ENCODE measurements at places on chromosomes 5 and 9.

DNA sequence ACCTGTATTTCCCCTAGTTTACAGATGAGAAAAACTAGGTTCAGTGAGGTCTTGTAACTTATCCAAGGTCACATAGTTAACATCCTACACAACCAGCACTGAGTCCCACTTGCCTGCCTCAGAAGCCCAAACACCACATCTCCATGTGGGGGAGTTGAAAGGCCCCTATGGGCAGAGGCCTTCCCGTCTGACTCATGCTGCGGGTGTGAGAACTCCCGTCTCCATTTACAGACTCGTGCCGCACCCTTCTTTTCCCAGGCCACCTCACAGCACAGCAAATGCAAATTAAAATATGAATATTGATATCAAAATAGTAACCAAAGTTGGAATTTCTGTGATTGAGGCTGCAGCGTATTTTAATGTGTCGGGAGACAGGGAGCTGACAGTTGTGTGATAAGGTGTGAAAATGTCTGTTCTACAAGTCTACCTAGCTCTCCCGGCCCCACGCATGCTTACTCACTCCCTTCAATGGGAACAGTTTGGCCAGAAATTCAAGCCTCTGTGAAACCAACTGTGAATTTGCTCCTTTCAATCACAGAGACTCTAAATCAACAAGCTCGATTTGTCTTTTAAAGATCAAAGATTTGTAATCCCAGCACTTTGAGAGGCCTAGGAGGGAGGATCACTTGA, 90.1 kb downstream of the CRB2 start:
- H3K27me3 ChIP-seq: no peaks in the 10 kb centered on the region
- no peak overlapping the region for H3K27ac ChIP-seq
- no peaks in the 10 kb centered on the region for H3K36me3 ChIP-seq
- peak; percentile 62 for DNase-seq
- no peak overlapping the region for H3K4me3 ChIP-seq
- H3K4me1 ChIP-seq: no peaks in the 10 kb centered on the region

DNA sequence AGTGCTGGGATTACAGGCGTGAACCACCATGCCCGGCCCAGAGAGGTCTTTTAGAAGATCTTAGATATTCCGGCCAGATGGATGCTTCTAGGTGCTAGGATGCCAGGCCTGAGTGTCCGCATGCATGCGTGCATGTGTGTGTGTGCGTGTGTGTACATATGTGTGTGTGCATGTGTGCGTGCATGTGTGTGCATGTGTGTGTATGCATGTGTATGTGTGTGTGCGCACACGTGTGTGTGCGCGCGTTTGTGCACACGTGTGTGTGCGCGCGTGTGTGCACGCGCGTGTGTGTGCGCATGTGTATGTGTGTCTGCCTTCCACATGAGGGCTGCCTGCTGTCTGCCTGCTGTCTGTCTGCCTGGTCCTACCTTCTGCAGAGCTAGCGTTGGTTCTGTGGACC, 88.0 kb upstream of the FCN2 start:
- no peaks in the 10 kb centered on the region for H3K27me3 ChIP-seq
- no peak overlapping the region for H3K4me3 ChIP-seq
- H3K36me3 ChIP-seq: no peaks in the 10 kb centered on the region
- no peak overlapping the region for H3K27ac ChIP-seq

- no peaks in the 10 kb centered on the region for H3K36me3 ChIP-seq
- DNase-seq: no peak
- no peak overlapping the region for H3K4me3 ChIP-seq
- H3K27ac ChIP-seq: no peak overlapping the region
Measured at GRCh38 chr5:167460449-167461020, 830.9 kb upstream of the WWC1 start.

DNA sequence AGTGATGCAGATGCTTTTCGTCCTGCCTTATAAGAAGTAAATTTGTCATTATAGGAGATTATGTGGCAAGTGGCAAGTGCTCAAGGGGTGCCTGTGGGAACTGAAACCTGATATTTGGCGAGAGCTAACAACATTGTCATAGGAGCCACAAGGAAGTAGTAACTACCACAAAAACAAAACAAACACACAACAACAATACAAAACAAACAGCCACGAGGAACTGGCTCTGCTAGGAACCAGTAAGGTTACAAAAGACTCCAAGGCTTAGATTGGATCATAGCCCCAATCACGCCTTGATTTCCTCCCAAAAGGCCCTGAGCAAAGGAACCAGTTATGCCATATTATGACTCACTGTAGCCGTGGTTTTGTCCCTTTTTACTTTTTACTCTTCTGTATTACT, 1045.2 kb downstream of the CDH12 start:
- no peak for DNase-seq
- no peak overlapping the region for H3K4me3 ChIP-seq
- H3K4me1 ChIP-seq: no peaks in the 10 kb centered on the region

DNA sequence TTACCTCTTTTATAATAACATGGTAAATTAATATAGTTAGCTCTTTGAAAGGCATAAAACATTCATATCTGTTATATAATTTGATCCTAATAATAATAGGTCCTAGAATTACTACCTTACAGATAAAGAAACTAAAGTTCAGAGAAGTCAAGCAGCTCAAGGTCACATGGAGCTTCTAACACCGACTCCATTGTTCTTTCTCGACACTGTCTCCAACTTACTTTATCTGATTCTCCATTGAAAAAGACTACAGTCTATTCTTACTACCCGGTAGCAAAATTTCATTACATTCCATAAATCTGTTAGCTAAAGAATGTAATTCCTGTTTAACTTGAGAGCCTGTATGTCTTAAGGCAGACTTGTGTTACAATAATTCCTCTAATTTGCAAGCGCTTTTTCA, 96.3 kb upstream of the TMEM161B start:
- no peak overlapping the region for H3K4me3 ChIP-seq
- H3K4me1 ChIP-seq: no peaks in the 10 kb centered on the region
- H3K36me3 ChIP-seq: no peaks in the 10 kb centered on the region
- H3K27ac ChIP-seq: no peak overlapping the region

- no peaks in the 10 kb centered on the region for H3K27me3 ChIP-seq
- H3K4me3 ChIP-seq: peak overlapping the region; percentile 73
- H3K27ac ChIP-seq: peak overlapping the region; percentile 73
- H3K36me3 ChIP-seq: no peaks in the 10 kb centered on the region
Measured at GRCh38 chr9:99103901-99104458, 933 bp upstream of the TGFBR1 start.

DNA sequence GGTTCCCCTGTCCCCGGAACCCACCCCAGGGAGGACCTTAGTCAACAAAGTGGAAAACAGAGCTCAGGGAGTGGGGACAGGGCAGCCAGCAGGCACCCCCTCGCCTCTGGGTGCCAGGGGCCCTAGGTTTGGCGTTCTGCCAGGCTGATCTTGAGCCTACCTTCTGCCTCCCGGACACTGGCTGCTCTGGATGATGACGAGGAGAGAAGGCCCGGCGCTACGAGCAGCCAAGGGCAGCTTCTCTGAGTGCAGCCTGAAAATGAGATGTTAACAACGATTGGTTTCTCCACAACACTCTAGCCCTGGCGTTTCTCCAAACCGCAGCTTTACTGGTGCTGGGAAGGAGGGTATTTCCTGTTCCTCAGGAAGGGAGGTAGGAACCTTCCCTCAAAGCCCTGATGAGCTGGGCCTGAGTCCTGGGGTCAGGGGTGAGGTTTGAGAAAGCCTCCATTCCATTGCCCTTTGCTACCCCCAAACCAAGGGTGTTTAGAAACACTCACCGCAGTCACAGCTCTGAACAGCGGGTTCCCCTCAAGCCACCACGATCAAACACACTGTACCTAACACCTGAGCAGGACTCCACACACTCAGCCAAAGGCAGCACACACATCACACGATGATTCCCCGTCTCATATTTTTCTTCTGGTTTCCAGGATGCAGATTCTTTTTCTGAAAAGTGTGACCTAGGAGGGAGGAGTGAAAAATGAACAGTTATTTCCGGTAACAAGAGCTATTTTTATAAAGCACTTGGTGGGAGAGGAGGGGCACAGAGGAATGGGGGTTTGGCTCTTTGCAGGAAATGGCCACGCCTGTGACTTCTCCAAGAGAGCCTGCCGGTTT, at the start of gene STING1:
STING1 (minus strand) TSS at position 709 of the 840 bp plus-strand sequence. CDS start 1,054 bp downstream, outside the sequence.
- peak within 1 kb of the TSS; percentile 95 for H3K27ac ChIP-seq
- H3K36me3 ChIP-seq: peaks cover 9% of the 10 kb centered on the region
- H3K4me1 ChIP-seq: no peaks in the 10 kb centered on the region

- no peak overlapping the region for H3K27ac ChIP-seq
- H3K4me1 ChIP-seq: no peaks in the 10 kb centered on the region
- no peaks in the 10 kb centered on the region for H3K27me3 ChIP-seq
- no peaks in the 10 kb centered on the region for H3K36me3 ChIP-seq
- DNase-seq: no peak
- no peak overlapping the region for H3K4me3 ChIP-seq
Measured at GRCh38 chr9:8429157-8429556, 629.6 kb upstream of the DMAC1 start.

DNA sequence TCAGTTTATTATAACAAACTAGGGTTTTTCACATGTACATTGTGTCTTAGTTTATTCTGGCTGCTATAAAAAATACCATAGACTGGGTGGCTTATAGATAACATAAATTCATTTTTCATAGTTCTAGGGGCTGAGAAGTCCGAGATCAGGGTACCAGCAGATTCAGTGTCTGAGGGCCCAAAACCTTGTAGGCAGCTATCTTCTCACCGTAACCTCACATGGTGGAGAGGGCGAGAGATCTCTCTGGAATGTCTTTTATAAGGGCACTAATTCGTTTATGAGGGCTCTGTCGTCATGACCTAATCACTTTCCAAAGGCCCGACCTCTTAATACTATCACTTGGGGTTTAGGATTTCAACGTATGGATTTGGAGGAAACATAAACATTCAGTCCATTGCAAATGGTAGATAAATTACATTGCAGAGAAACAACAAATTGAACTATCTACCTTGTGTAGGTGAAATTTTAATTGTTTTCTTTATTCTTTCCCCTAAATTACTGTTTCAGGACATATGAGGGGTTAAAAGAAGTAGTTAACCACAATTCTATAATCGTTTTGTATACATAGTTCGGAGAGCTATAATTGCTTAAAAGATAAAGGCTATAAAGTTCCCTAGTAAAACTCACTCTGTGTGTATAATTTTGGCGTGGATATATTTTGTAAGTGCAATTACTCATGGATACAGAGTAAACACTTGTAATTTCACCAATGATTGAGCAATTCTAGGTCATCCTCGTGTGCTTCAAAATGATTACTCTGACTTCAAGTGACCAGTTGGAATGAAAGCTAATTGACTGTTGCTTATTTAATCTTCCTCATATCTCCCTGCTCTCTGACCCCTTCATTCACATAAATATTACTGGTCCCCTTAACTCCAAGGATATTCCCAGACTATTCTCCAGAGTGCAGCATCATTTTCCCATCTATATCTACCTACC, 247.5 kb upstream of the TMEM161B start:
- no peak for DNase-seq
- no peaks in the 10 kb centered on the region for H3K4me1 ChIP-seq
- H3K36me3 ChIP-seq: no peaks in the 10 kb centered on the region

- H3K36me3 ChIP-seq: no peaks in the 10 kb centered on the region
- no peak for DNase-seq
- no peaks in the 10 kb centered on the region for H3K4me1 ChIP-seq
- H3K27me3 ChIP-seq: no peaks in the 10 kb centered on the region
- no peak overlapping the region for H3K27ac ChIP-seq
Measured at GRCh38 chr5:148991566-148991965, 71.3 kb downstream of the SH3TC2 start.

DNA sequence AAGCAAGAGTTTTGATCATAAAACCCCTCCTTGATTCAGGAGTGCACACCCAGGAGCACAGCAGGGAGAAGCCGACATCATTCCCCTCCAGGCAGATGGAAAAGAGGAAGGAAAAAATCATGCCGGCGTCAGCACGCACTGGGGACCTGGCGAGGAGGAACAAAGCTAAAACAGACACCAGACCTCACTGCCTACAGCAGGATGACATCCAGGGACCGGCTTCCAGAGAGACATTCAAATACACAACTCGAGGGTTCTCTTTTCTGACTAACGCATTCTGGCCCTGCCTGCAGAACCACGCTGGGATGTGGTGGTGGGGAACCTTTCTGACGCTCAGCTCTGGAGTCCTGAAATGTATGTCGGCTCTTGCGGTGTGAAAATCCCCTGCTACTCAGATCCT, 2.7 kb downstream of the UBAC1 start:
- no peak for DNase-seq
- H3K36me3 ChIP-seq: peaks cover 7% of the 10 kb centered on the region
- H3K4me1 ChIP-seq: peaks cover 8% of the 10 kb centered on the region
- H3K27ac ChIP-seq: no peak overlapping the region
- no peaks in the 10 kb centered on the region for H3K27me3 ChIP-seq

DNA sequence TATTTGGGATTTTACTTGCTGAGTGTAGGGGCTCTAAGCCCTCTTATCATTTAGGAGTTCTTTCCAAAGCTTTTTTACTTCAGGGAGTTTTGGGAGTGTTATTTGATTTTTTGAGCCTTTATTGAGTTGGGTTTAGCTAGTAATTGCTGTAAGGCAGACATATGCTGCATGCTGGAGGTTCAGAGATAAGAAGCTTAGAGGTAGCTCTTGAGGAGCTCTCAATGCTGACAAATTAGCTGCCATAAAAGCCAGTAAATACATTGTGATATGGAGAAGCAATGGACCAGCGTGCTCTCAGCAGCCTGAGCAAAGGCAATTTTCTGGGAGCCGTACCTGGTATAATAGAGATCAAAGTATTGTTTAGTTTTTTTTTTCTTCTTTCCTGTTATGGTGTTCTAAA, 11.6 kb downstream of the ARHGEF28 start:
- H3K27ac ChIP-seq: no peak overlapping the region
- H3K27me3 ChIP-seq: no peaks in the 10 kb centered on the region
- no peak overlapping the region for H3K4me3 ChIP-seq
- H3K36me3 ChIP-seq: no peaks in the 10 kb centered on the region

DNA sequence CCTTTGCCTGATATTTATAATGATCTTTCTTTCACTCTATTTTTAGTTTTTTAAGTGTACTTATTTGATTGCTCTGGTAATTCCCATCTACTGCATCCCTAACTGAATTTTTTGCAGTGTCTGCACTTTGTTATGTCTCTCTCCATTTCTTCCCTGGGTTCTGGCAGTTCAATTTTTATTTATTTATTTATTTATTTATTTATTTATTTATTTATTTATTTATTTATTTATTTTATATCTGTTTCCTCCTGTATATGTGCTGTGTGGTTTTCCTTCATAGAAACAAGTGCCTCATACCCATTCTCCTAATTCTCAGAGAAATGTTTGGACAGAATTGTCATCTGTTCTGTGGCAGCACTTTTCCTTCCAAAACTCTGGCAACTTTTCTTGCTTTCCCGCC, 2370.8 kb upstream of the WWC1 start:
- no peak for DNase-seq
- H3K4me1 ChIP-seq: no peaks in the 10 kb centered on the region
- H3K27ac ChIP-seq: no peak overlapping the region
- H3K36me3 ChIP-seq: no peaks in the 10 kb centered on the region

GRCh38 chr9:36007316-36007708, 29.4 kb upstream of the RECK start:
- H3K27me3 ChIP-seq: no peaks in the 10 kb centered on the region
- H3K4me1 ChIP-seq: no peaks in the 10 kb centered on the region
- no peak overlapping the region for H3K27ac ChIP-seq
- DNase-seq: no peak

GRCh38 chr9:25813478-25813877, 135.2 kb upstream of the TUSC1 start:
- H3K36me3 ChIP-seq: no peaks in the 10 kb centered on the region
- DNase-seq: peak; percentile 16
- no peak overlapping the region for H3K4me3 ChIP-seq
- no peak overlapping the region for H3K27ac ChIP-seq

Measured in kidney (tissue), 22 donors.